ENCODE measurements at places on chromosomes 6 and 20.

DNA sequence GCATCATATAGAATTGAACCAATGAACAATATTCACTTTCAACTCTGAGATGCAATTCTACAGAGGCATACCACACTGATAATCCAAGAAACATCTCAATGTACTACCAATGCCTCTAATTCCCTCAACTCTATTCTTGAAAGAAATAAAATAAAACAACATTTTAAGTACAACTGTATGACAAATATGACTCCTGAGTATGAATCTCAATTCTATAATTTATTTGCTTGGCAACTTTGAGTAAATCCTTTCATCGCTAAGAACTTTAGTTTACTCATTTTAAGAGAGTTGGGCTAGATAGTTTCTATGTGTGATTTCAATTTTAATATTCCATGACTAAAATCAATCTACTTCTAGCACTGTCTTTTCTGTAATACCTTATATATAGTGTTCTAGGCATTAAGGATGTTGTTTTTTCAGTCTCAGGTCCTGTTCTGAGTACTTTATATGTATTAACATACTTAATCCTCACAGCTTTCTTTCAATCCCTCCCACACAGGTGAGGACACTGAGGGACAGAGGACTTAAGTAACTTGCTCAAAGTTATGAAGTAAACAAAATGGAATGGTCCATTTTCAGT, 33.4 kb downstream of the GOPC start:
- DNase-seq, result no peak

DNA sequence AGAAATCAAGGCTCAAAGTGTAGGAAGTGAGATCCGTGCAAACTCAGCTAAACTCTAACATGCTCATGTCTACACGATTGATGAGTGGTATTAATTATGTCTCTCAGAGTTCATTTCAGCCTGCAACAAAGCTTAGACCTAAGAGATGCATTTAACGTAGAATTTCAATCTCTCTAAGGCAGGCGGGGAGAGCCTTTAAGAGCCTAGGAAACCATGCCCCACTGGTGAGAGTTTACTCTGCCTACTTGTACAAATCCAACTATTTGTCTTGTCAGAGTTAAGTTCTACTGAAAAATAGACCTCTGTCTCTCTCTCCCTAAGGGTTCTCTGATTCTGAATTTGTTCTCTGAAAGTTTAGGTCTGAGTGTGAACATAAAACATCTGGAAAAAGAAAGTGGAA, 100.9 kb downstream of the SPTLC3 start:
- no peak for DNase-seq

DNA sequence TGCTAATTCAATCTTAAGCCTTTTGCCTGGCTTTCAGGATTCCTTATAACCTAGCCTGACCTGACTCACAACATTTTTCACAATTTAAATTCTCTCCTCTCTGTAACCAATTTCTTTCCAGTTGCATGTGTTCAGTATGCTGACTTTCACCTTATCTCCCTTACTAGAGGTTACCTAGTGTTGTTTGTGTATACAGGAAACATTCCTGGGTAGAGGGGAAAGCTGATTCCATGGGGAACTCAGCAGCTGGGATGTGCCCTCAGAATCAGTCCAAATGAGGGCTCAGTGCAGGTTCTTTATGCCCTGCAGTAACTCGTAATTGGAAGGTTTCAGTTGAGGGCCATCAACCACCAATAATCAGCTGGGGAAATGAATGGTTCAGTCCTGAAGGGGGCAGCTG, 18.5 kb downstream of the PKIB start:
- DNase-seq, result no peak

DNA sequence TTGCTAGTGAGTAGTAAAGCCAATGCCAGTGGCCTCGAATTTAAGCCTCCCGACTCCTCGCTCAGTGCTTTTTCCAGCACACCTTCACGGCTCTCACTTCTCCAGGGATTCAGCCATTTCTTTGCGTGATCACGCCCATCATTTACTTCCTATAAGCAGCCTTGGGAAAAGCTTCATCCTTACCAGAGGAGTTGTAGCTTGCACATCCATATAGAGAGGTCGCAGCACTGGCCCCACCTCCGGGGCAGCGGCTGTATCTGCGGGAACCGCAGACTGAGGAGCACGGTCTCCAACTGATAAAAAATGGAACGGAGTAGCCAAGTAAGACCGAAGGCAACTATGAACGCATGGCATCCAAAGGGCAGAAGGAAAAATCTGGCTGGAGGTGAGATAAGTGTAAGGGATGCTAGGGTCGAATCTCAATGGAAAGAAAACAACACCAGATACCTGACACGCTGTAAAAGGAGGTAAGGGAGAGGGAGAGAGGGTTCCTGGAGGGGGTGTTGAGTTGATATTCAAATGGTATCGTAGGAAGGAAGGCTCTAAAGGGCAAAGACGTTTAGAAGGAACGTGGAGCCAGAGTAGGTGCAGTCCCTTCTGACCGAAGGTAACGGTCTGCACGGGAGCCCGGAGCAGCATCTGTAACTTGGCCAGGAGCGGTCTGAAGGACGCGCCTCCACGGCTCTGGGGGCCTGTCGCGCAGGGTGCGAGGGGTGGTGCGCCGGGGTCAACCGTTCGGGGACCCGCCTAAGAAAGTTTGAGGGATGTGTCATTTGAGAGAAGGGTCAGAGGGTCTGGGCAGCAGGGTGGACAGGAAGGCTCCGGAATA, 640 bp downstream of the NFS1 start:
- DNase-seq, result no peak

- DNase-seq, result no peak
Measured at GRCh38 chr6:64589961-64590360, 954.4 kb downstream of the PHF3 start.

DNA sequence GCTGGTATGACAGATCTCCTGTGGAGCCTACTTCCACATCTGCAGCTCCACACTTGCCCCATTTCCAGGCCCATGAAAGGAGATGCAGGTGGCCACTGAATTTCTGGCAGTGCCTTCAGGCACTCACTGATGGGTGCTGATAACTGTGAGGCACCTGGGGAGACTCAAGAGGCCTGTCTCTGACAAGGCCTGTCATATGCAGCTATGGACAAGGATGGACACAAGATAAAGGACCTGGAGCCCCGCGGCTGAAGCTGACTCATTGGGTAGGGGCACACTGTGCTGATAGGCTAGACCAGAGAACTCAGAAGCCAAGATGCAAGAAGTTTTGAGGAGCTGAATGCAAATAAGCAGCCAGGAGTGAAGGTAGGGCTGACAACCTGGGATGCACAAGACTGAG, 81.0 kb upstream of the LRFN2 start:
- no peak for DNase-seq

GRCh38 chr6:10441004-10441654, 26.3 kb upstream of the TFAP2A start:
- DNase-seq, result no peak

GRCh38 chr6:110039981-110040383, 61.9 kb downstream of the GPR6 start:
- peak; percentile 23 for DNase-seq

GRCh38 chr20:15395457-15395856, 1058.0 kb upstream of the FLRT3 start:
- no peak for DNase-seq

DNA sequence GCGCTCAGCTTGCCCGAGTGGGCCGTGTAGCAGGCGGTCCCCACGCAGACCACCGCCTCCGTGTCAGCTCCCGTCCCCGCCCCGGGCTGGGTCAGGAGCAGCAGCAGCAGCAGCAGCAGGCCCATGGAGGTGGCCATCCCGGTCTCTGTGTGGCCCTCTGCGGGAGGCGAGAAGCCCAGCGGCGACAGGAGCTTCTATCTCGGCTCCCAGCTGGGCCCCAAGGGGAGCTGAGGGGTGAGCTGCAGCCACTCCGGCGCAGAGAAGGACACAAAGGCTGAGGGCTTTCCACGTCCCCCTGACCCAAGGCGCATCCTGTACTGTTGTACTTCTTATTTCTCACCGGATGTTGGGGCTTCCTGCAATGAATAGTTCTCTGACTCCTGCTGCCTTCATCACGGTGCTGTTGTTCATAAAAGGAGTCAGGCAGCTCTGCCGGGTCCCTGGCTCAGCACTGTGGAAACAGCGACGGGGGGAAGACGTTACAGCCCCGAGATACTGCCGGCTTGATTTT, at the start of gene CD93:
TSS of gene CD93 (minus strand) at position 269 of the 511 bp plus-strand sequence. CDS start at position 137, 132 bp downstream.
- DNase-seq, result no peak

- no peak for DNase-seq
Measured at GRCh38 chr20:37042986-37043972, 52.5 kb downstream of the RBL1 start.

DNA sequence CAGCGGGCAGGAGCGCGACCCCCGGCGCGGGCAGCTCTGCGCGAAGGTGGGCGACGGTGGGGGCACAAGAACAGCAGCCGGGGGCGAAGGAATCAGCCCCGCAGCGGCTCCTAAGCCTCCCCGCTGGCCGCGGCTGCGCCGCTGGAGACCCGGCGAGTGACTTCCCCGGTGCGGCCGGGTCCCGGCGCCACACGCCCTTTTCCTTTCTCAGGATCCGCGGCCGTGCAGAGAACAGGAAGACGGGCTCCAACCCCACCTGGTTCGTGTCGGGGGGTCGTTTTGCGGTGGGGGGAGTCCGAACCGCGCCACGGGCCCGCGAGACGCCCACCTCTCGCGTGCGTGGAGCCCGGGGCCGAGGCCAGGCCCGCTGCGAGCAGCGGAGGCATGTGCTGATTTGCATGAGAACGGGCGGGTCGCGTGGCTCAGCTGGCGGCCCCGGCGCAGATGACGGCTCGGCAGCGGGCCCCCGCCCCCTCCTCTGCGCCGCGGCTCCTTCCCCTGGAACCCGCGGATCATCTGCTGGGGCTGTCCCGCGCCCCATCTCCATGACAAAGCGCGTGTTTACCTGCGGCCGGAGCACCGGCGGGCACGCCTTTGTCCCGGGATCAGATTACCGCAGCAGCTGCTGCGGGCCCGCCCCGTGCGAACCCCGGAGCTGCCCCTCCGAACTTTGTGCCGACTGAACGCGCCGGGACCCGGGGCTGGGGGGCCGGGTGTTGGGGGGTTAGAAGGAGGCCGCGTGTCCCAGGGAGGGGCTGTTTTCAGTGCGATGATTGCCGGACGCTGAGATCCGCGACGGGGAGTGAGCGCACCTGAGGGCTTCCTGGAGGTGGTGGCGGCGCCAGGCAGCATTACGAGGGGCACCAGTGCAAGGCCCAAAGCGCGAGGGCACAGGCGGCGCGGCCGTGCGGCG, 4.9 kb upstream of the DLL1 start:
- DNase-seq, result no peak

DNA sequence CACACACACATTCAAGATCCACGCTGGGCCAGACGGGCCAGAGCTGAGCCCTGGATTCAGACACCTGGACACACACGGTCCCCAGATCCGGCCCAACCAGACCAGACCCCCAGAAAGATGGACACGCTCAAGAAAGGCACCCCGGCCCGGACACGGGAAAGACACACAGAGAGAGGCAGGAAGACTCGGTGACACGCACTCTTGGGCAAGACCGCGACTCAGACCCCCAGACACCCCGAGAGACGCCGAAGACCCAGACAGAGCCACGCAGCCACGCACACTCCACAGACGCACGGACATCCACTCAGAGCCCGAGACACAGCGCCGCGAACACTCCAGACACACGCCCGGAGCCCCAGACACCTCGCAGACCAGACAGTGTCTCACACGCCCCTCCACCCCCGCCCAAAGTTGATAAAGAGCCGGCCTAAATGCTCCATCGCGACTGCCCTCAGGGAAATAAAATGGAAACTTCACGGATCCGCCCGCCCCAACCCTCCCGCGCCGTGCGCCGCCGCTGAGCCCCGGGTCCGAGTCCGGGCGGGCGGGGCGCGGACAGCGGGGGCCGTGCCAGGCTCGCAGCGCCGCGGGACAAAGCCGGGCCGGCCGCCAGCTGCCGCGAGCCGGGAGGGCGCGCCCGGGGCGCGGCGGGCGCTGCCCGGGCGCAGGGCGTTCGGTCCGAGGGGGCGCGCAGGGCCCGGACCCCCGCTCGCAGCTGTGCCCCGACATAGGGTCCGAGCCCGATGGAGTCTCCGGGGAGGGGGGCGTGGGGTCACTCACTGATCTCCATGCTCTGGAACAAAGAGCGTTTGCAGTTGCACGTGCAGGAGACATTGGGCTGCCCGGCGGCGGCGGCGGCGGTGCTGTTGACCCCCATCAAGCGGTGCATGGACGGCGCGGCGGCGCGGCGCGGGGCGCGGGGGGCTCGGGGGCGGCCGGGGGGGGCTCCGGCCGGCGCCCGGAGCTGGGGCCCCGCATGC, 831 bp downstream of the PMEPA1 start:
- DNase-seq, result no peak

GRCh38 chr6:13336553-13336952, 8.2 kb upstream of the TBC1D7 start:
- peak; percentile 6 for DNase-seq

GRCh38 chr20:575230-575629, 31.6 kb upstream of the CSNK2A1 start:
- DNase-seq, result no peak

- no peak for DNase-seq
Measured at GRCh38 chr6:32462609-32463008, 22.9 kb downstream of the HLA-DRA start.

- DNase-seq, result no peak
Measured at GRCh38 chr6:33316603-33317418, 733 bp downstream of the ZBTB22 start.

- no peak for DNase-seq
Measured at GRCh38 chr20:58162986-58163385, 65.5 kb downstream of the ANKRD60 start.

- no peak for DNase-seq
Measured at GRCh38 chr20:43987531-43987930, 72.9 kb downstream of the TOX2 start.

DNA sequence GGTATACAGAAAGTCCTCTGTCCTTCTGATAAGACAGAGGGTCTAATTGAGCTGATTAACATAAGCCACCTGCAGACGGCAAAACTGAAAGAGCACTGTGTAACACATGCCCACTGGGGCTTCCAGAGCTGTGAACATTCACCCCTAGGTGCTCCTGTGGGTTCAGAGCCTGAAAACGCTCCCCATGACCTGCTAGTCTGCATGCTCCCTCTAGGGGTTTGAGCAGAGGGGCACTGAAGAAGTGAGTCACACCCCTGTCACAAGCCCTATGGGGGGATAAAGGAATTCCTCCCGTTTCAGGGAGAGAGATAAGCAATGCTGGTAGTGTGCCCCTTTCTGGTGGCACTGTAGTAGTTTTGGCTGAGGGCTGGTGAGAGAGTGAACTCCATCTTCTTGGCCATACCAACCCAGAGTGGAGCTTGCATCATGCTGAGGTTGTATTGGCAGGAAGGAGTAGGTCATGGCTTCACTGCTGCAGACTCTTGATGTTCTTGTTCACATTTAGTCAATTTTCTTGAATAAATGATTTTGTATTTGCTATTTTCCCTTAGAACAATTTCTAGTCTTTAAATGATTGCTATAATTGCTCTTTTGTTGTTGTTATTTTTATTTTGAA, 637.5 kb upstream of the MAN1A1 start:
- DNase-seq, result no peak

DNA sequence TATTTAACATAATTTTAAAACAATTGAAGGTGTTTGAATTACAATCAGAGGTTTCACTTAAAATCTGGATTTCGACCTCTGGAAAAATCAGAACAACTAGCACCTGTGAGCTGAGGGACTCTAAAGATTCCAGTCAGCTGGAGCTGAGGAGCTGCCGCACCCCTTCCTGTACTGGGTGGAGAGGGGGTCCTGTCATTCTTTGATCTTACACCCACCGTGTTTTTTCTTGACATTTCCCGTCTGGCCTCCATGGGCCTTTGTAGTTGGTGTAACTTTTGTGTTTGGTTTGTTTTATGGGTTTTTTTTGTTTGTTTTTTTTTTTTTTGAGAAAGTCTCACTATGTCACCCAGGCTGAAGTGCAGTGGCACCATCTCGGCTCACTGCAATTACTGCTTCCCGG, 17.2 kb downstream of the ARFGEF2 start:
- no peak for DNase-seq
